ENCODE measurements at places on chromosomes 3 and 15.

DNA sequence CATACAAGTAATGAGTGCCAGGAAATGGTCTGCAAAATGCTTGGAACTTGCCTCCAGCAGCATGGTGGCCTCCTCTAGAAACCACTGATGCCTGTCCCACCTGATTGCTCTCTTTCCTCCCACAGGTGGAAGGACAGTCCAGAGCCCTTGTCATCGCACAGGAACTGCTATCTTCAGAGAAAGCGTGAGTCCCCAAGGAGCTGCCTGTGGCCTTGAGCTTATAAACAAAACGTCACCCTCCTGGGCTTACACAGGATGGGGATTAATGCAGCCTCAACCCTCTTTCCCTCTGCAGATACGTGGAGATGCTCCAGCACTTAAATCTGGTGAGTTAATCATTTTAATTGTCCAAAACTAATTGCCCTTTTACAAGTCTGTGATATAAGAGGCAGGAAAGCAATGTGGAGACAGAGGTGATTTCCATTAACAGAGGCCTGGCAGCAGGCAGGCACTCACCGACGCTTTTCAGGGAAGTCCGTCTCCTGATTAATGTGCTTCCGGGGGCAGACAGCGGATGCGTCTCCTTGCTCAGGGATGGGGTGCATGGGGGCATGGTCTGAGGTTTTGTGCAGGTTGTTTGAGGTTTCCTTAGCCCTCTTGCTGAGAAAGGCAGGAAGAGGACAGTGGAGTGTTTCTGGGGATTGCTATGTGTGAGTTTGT, 61.8 kb downstream of the FGD5 start:
- DNase-seq = peak; percentile 75

GRCh38 chr3:187900993-187901755, 155.9 kb upstream of the BCL6 start:
- no peak for DNase-seq

GRCh38 chr3:33751336-33751735, 33.3 kb upstream of the CLASP2 start:
- no peak for DNase-seq

DNA sequence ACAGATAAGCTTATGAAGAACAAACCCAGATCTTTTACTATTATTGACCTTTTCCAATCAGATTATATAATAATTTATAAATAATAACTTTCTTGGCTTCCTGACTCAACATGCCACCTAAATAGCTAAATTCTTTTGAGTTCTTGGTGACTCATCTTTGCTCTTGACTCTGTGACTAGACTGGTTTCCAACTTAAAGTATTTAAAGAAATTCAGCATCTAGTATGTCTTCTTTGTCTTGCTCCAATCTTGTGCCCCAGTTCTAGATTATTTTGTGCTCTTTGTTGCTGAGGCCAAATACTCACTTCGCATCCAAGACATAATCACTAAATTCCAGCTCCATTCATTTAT, 483.2 kb upstream of the TBL1XR1 start:
- DNase-seq = no peak

Data from D341Med (cell line).